CD8-positive, alpha-beta T cell (primary cell): ENCODE measurements at places on chromosomes 1 and 21.

DNA sequence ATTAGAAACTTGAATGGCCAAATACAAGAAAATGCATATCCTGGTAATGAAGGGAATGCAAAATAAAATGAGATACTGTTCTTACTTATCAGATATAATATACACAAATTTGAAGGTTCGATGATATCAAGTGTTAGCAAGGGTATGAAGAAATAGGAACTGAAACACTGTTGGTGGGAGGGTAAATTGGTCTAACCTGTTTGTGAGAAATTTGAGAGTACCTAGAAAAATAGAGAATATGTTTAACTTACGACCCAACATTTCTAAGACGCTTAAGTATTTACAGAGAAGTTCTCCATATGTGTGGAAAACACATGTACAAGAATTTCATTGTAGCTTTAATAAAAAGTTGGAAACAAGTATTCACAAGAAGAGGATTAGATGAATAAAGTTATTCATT is 25.9 kb downstream of the ATG4C start:
- no peak for DNase-seq

- DNase-seq = no peak
These were observed 2.2 kb downstream of the APP start for GRCh38 chr21:26168371-26168770.

DNA sequence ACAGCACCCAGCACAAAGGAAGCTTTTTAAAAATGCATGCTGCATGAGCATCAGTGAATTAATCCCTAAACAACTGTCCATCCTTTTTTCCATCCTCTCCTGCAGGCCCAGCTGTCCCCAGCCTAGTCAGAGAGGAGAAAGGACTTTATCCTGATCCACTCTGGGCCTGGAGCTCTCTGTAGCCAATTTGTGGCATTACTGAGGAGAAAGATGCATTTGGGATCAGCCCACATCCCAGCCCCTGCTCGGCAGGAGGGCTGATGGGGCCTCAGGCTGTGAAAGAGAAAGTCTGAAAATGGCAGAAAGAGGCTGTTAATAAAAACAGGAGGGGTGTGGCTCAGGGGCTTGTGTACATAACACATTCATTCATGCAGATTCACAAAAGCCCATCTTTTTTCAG is 37.5 kb upstream of the ATP2B4 start:
- no peak for DNase-seq

- no peak for DNase-seq
These were observed 22.2 kb upstream of the MYOC start for GRCh38 chr1:171674431-171675405.

GRCh38 chr1:7068552-7068951 is 283.3 kb downstream of the CAMTA1 start:
- no peak for DNase-seq

GRCh38 chr1:117180147-117180967 is 30.4 kb downstream of the VTCN1 start:
- DNase-seq = no peak

- no peak for DNase-seq
These were observed 121.3 kb downstream of the CDC7 start for GRCh38 chr1:91621907-91622306.

DNA sequence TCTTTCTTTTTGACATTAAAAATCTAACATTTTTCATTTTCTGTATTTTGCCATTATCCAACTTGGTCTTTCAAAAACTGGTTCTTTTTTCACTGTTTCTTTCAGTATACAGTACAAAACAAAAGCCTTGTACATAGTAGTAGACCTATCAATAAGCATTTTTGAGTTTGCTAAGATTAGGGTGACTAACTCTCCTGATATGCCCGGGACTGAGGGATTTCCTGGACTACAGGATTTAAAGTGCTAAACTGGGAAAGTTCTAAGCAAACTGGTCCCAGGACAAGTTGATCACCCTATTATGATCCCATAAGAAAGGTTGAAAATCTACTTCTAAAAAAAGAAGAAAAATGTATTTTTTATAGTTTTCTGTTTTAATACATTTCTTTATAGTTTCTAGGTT is 120.9 kb downstream of the USP25 start:
- DNase-seq = no peak

- DNase-seq = no peak
These were observed 75.1 kb downstream of the UCHL5 start for GRCh38 chr1:192984080-192984479.

- no peak for DNase-seq
These were observed 32.9 kb downstream of the EIF4G3 start for GRCh38 chr1:21143752-21144151.

- no peak for DNase-seq
These were observed 41.7 kb downstream of the HLX start for GRCh38 chr1:220920967-220921366.

DNA sequence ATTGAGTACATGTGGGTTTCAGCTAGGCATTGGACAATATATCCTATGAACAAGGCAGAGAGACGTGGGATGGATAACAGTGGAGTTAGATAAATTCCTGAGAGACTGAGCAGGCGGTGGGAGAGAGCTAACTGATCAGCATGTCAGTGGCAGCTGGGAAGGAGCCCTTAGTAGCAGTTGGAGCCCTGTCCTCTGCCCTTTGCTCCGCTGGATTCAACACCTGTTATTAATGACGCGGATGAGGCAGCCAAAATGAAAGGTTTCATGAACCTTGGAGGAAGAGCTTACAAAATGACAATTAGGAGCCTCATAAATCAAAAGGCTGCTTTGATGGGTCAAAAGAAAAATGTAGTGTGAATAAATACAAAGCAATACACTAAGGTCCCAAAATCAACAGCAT is 16.1 kb downstream of the UBIAD1 start:
- no peak for DNase-seq

DNA sequence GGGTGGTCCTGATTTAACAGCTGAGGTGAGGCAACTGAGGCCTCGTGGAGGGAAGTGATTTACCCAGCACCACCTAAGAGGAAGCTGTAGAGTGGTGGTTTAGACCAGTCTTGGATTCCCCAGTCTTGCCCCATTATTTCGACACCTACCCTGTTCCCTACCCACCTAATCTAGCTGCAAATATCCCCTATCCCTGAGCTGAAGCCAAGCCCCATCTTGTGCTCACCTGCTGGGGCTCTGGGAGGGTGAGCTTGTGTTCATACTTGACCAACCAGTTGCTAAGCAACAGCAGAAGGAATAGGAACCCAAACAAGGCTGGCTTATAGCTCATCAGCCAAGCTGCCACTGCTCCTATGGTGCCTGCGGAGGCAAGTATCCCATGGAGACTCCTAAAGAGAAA is 2.0 kb downstream of the TEX46 start:
- DNase-seq = no peak

DNA sequence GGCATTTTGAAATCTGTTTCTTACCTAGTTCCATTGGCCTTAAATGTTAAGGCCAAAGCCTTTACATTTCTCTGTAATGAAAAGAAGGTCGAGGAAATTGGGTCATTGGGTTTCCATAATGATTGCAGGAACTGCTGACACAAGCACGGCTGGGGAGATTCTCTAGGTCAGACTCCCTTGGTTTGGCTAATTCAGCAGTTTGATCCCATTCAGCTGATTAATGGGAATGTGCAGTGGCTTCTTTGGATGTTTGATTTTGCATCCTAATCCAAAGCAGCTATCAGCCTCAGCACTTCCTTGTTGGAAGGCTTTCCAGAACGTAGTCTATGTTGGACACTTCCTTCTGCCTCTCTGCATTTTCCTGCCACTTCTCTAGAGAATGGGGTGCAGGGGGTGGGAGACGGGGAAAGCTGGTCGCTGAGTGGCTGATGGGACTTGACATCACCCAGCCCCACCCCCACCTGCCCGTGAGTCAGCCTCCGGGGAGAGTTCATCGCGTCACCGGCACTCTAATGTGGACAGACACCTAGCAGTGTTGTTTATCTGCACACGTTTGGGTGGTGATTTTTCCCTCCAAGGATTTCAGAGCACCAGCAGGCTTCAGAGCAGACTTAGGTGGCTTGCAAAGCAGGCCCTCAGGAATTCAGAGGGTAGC is 5.4 kb downstream of the PSEN2 start:
- no peak for DNase-seq

DNA sequence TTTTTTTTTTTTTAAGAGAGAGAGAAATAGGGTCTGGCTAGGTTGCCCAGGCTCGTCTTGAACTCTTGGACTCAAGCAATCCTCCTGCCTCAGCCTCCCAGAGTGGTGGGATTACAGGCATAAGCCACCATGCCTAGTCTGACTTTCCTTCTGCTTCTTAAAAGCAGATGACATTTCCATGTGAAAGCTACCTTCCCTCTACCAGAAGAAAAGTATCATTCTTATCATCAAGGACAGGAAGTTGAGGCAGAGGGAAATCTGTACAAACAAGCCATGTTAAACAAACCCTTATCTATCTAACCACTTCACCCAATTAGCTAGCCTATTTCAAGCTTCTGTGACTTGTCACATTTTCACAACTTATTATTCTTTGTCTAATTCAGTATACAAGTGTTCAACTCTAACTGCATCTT is 54.8 kb downstream of the SAMSN1 start:
- no peak for DNase-seq

DNA sequence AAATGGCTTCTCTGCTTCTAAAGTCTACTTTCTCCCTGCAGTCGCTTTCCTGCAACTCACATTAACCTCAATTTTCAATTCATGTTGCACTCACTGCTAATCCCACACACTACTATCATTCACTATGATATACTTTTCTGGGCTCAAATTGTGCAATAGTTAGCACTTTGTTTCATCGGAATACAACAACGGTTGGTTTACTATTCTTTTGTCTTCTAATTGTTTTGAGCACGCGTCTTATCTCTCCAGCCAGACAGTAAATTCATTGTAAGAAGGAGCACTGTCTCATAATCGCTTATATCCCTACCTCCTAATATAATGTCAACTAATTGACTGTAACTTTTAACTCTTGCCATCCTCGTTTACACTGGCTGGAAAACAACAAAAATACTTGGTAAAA is 3.9 kb upstream of the PALMD start:
- no peak for DNase-seq

GRCh38 chr1:198265073-198265661 is 108.4 kb downstream of the NEK7 start:
- DNase-seq = no peak

- no peak for DNase-seq
These were observed 770.9 kb upstream of the TPTE start for GRCh38 chr21:9750341-9751086.

DNA sequence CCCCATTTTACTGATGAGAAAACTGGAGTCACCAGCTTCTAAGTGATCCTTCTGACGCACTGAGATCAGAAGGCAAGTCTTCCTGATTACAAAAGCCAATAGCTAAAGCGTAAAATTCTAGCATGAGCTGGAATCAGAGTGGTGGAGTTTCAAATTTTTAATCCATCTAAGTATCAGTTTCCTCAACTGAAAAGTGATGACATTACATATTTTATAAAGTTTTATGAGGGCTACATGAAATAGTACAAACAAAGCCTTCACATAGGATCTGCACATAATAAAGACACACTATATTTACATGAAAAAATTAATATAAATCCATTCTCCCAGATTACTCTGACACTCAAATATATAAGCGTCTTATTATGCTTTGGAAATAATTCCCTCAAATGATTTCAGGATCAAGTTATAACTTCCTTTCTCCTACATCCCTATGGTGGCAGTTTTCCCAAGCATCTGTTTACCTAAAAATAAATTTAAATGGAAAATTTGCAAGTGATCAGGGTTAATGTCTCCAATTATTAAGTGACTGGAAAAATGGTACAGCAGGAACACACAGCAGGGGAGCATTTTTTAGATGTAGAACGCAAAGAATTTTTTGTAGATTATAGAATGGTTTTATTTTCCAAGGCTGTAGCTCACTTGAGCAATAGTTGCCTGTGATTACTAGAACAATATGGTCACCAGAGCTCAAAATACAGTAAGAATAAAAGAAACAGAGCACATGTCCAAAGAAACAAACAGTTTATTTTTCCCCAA is 490.4 kb upstream of the C1orf87 start:
- DNase-seq = no peak

DNA sequence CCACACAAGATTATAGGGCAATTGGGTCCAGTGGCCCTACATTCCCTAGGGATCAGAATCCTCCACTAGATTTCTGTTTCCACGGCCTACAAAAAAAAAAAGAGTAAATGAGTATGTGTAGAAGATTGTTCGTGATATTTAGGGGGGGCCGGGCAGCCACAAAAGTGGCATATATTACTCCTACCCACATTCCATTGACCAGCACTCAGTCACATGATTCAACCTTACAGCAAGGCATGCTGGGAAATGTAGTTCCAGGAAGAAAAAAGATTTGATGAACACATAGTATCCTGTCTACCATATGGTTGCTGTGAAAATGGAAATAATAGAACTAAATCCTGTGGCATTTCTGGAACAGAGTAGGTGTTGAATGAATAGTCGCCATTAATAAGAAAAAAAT is 43.4 kb upstream of the GJB5 start:
- no peak for DNase-seq

DNA sequence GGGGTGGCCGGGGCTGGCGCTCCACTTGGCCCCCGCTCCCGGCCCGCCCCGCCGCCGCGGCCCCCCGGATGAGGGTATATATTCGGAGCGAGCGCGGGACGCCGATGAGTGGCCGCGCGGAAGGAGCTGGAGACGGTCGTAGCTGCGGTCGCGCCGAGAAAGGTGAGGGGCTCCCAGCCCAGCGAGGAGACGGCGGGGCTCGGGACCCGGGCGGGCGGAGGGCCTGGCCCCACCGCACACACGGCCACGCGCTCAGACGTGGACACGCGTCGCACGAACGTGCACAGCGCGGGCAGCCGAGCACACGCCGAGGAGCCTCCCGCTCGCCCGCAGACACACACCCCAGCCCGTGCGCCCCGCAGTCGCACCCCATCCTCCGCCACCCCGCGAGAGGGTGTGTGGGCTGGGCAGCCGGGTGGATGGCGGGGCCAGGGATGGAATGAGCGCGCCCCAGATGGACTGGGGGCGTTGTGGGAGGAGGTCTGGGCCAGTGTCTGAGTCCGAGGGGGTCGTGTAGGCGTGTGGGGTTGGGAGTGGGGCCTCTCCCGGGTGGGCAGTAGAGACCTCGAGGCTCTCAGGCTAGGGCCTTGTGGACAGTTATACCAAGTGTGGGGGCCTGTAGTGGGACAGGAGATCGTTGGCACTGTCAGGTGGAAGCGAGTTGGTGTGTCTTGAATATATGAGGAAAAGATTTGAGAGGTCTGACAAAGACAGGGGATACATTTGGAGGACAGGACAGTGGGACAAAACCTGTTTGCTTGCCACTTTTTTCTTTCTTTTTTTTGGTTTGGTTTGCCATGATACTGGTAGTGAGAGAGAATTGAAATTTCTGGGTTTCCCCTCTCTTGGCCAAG is at the start of gene UAP1:
Gene UAP1 (plus strand): TSS at position 107 of the 854 bp plus-strand sequence. CDS start 4,347 bp downstream, outside the sequence.
- DNase-seq = no peak

DNA sequence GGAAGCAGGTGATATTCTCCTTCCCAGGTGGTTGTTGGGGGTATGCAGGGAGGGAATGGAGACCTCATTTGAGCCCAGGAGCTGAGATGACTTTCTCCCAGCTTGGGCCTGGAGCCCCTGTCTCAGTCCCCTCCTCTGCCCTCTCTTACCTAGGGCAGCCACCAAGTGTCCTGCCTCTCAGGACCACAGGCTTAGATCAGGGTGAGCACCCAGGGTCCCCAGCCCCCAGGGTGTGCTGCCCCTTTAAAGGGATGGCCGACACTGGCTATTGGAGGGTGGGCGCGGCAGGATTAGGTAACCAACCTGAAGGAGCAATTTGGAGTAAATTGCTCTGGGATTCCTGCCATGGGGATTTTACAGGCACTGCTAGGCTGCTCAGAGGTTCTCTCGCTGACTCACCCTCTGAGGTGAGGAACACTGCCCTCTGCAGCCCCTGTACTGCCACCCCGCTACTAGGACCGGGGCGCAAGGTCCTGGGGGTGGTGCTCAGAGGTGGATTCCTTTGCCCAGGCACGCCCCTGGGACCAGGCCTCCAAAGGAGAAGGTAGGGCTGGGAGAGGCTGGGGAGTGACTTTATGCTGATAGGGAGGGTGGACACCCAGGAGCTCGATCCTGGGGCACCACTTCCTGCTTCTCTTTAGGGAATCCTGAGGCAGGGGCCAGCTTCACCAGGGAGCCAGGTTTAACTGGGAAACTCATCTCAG is 1.5 kb downstream of the RPS6KA1 start:
- DNase-seq = no peak
